ENCODE measurements at places on chromosomes 4 and X. TPM values are rescaled to one million over a fixed set of nuclear protein-coding genes. Genes with fewer than 3 reads are reported as not detected.

The UBA1 gene
- total RNA-seq, result 383 TPM

DNA sequence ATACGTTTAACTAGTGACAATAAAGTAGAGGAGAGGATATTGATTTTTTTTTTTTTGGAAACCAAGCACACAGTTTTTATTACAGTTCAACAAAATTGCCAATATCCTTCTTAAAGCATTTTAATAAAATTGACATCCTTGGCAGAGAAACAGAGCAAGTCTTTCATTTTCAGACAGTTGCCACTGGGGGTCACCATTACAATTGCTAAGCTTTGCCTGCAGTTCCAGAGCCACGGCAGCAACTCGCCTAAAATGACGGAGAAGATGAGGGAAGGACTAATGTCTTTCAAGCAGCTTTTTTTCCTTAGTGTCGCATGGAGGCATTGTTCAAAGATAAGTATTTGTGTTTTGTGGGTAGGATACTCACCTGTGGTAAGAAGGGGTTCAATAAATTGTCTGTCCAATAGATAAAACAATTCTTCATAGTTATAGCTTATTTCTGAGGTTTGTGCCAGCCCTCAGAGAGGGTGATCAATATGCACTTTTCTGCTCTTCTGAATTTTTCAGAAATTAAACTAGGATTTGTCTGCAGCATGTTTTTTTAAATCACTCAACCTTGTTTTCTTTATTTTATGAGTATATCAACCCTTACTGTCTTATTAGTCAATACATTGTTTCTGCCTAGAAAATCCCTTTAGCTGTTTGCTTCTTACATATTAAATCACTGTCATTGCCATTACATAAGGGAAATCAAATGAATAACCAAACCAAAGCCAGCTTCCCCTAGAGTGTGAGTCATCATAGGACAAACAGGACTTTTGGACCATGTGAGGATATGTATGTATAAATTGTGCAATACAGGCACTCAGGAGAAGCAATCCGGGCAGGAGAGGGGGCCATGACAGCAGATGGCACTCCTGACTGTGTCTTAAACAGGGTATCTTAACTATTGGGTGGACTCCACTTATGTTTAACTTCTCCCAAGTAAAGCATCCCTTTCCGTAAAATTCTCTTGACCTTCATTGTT lies 508.1 kb upstream of the ARX start:
- H3K4me1 ChIP-seq, result peaks cover 6% of the 10 kb centered on the region
- H3K36me3 ChIP-seq, result no peaks in the 10 kb centered on the region
- DNase-seq, result peak; percentile 32
- no peak overlapping the region for H3K4me3 ChIP-seq
- H3K27ac ChIP-seq, result no peak overlapping the region
- no peaks in the 10 kb centered on the region for H3K27me3 ChIP-seq

GRCh38 chrX:542179-542578 lies 88.4 kb upstream of the SHOX start:
- H3K36me3 ChIP-seq, result no peaks in the 10 kb centered on the region
- DNase-seq, result no peak
- no peak overlapping the region for H3K27ac ChIP-seq

The PRKG2 gene
- 3.6 TPM for total RNA-seq

DNA sequence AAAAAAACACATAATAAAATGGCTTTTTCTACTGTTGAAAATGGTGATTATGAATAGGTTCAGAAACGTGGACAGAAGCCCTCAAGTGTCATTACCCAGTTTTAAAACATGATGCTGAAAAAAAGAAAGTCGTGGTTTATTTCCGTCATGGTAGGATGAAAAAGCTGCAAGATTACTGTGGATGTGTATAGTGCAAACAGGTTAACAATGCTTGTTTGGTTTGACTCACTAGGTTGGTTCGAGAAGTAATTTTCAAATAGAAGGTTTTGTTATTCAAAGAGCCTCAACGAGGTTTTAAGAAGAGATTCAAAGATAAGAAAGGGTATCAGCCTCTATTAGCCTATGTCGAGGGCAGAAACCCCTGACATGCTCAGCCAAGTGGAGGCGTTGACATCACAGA lies 2.5 kb upstream of the RXFP1 start:
- H3K4me1 ChIP-seq, result peaks cover 10% of the 10 kb centered on the region
- no peaks in the 10 kb centered on the region for H3K36me3 ChIP-seq
- H3K27me3 ChIP-seq, result no peaks in the 10 kb centered on the region

GRCh38 chrX:130539721-130540321 lies 138.0 kb downstream of the RBMX2 start:
- no peak overlapping the region for H3K4me3 ChIP-seq
- H3K4me1 ChIP-seq, result no peaks in the 10 kb centered on the region
- no peaks in the 10 kb centered on the region for H3K36me3 ChIP-seq
- H3K27ac ChIP-seq, result no peak overlapping the region
- peaks cover 2% of the 10 kb centered on the region for H3K27me3 ChIP-seq
- DNase-seq, result peak; percentile 51

All from WTC11 (cell line).